Frontal cortex (tissue), 4 donors: ENCODE measurements at places on chromosomes 6 and 20. TPM values are rescaled to one million over a fixed set of nuclear protein-coding genes. Genes with fewer than 3 reads are reported as not detected.

- DNase-seq = no peak
Measured at GRCh38 chr6:44667668-44668390, 280.3 kb downstream of the CDC5L start.

DNA sequence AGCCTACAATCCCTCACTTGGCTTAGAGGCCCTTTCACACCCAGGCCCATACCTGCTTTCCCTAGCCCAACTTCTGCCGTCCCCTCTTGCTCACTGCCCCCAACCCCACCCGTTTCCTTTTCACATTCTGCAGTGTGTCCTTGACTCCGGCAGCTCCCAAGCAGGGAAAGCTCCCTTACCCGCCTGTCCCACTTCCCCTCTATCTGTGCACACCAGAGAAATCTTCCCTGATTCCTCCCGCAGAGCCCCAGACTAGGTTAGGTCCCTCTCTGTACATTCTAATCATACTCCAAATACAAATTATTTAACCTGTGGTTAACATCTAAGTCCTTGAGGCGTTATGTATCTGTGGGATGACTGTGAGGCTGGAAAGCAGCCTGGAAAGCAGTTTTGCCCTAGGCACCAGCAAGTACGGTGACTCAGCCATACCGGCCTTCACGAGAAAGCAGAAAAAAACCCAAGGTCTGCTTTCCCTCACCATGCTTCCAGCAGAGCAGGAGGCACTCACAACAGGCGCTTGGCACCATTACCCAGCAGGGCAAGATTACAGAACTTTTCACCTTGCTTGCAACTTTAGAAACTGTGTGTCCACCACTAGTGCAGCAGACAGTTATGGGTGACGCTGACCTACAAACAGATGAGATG lies 22.3 kb downstream of the ELOVL5 start:
- no peak for DNase-seq

DNA sequence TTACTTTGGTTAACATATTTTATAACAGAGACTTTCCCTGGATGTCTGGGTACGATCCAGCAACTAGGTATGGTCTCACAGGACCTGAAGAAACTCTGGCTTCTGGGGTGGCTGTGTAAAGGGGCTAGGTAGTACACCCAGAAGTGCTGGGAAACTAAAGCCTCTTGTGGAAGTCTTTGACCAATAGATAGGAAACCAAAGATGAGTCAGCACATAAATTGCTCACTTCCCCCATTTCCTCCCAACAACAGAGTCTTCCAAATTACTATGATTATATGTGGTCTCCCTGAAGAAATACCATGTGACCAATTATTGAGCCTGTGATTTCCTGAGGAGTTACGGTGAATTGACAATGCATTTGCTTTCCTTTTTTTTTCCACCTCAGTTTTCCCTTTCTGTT lies 26.8 kb upstream of the TBX18 start:
- no peak for DNase-seq

TRAPPC3L gene
- total RNA-seq = under 0.01 TPM

RNF182 gene
- 35.1 TPM for total RNA-seq
